Fibroblast of lung (primary cell): ENCODE measurements at places on chromosomes 6 and 20. TPM values are rescaled to one million over a fixed set of nuclear protein-coding genes. Genes with fewer than 3 reads are reported as not detected.

DNA sequence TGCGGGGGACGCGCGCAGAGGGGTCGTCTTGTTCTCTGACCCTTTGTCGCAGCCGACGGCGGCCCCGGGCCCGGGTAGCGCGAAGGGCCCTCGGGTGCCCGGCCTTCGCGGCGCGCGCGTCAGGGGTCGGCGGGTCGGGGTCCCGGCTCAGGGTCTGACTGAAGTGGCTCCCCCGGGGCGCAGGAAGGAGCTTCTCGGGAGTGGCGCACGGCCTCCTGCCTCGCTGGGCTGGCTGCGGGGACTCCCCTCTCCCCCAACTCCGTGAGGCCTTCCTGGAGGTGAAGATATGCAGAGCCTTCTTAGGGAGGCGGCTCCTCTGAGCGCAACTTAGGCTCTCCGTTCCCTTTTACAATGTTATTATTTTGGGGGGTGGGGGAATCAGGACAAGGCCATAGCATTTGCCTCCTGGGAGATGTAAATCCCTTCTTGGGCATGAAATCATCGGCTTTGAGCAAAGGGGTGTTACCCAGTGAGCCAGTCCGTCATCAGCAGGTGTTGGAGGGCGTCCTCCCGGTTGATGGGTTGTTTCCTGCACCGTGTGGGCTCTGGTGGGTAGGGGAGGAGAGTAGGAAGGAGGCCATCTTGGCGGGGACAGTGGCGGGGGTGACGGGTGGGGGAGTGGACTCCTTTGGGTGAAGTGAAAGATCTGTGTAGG is 523 bp downstream of the CDS2 start:
- peak; percentile 39 for DNase-seq

DNA sequence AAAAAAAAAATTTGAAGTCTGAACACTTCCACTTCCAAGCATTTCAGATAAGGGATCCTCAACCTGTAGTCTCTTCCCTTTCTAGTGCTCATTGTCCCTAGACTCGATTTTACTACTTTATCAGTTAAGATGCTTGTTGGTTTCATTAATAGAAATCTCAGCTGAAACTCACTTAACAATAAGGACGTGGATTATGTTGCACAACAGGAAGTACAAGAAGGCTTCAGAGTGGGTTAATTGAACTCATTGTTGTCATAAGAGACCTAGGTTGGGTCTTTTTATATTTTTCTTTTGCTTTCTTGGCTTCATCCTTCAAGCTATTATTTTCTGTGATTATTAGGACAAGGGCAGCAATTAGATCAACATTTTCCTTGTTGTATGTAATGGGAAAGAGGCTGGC is 175.2 kb downstream of the CDKAL1 start:
- DNase-seq = no peak

GRCh38 chr6:151292974-151293687 is 53.4 kb downstream of the AKAP12 start:
- peak; percentile 61 for DNase-seq

DNA sequence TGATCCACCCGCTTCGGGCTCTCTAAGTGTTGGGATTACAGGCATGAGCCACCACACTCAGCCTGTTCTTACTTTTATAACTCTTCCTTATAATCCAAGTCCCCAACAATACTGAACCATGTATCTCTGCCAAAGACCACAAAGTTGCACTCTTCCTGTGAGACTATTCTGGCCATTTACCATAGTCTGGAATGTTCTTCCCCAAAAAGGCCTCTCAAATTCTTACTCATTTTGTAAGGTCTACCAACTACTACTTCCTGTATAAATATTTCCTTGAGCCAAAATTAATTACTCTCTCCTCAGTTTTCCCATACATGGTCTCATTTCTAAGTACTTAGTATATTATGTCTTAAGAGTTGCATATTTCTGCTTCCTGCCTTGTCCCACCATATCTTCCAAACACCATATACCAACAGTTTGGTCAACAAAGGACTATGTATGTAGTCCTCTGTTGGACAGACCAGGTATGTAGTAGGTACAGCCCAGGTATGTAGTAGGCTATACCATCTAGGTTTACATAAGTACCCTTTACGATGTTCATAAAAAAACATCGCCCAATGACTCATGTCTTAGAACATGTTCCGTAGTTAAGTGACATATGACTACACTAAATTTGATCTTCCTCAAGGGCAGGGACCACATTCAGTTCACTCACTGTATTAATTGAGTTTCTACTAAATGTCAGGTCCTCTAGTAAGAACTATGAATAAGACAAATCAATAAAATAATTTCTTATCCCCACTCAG is 22.0 kb downstream of the RANBP9 start:
- DNase-seq = no peak

DNA sequence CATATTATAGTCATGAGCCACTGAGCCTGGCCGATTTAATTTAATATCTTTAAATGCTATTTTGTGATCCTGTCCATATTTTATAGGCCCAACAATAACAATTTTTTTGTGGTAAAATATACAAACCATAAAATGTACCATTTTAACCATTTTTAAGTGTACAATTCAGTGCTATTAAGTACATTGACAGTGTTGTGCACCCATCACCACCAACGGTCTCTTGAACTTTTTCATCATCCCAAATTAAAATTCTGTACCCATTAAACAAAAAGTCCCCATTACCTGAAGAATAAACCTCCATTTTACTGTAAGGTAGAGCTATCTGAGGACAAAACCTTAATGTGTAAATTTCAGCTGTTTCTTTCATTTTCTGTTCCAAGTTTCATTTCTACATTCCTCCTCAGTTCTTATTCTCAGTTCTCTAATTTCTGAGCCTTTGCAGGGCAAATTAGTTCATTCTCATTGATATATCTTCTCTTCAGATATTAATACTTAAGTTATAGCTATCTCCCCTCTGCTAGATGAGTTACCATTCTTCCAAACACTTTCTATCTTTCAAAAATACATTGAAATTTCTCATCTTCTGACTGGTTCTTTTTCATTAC is 10.3 kb downstream of the MTO1 start:
- DNase-seq = no peak

The COL19A1 gene
- under 0.01 TPM in 1 of 2 replicates, not detected in the other for total RNA-seq

The RSPH9 gene
- total RNA-seq = 1.5 and 1.7 TPM in 2 replicates

The OR12D3 gene
- not detected in 2 replicates for total RNA-seq

The NTSR1 gene
- under 0.01 and 0.33 TPM in 2 replicates for total RNA-seq

DNA sequence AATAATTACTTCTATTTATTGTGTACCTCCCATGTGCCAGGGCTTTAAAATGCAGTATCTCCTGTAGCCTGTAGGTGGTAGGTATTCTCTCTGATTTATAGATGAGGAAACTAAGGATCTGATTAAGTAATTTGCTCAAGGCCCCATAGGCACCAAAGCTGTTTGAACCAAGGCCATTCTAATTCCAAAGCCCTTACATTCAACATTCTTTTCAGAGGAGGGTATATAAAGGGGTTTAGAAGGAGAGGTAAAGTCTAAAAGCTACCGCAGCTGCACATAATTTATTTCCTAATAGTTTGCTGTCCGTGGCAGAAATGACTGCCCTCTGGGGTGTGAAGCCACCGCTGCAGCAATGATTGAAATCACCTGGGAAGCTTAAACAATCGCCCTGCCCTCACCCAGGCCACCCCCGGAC is 95.0 kb upstream of the FAM8A1 start:
- peak; percentile 21 for DNase-seq

DNA sequence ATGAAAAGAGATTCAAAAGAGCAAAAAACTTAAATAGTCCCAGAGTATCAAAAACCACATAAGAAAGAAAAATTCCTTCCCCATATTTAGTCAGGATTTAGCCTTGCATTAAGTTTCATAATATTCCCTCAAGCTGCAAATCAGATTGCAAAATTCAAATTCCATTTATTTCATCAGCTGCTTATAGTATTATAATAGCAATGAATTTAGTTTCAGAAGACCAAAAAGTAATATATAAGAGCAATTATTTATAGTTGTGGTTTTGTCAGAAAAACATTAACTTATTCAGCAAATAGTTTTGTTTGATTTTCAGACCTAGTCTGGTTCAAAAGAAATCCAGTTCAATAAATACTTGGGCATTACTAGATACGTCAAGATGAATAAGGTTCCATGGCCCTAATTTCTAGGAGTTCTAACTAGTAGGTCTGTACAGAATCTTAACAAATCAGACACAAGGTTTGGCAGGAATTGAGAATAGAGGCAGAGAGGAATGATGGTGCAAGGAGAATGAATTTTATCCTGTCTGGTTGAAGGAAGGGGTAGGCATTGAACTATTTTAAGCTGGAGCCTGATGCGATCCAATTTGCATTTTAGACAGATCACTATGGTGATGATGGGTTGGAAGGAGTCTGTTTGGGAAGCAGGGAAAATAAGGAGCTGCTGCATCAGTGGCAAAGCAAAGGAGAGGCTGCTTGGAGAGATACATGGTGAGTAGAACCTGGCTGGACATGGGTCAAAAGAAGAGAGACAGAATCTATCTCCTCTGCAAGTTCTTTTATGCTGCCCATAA is 163.9 kb upstream of the STXBP5 start:
- peak; percentile 5 for DNase-seq

GRCh38 chr6:118589649-118590365 is 41.7 kb downstream of the PLN start:
- DNase-seq = no peak

The MEI4 gene
- not detected in 2 replicates for total RNA-seq

DNA sequence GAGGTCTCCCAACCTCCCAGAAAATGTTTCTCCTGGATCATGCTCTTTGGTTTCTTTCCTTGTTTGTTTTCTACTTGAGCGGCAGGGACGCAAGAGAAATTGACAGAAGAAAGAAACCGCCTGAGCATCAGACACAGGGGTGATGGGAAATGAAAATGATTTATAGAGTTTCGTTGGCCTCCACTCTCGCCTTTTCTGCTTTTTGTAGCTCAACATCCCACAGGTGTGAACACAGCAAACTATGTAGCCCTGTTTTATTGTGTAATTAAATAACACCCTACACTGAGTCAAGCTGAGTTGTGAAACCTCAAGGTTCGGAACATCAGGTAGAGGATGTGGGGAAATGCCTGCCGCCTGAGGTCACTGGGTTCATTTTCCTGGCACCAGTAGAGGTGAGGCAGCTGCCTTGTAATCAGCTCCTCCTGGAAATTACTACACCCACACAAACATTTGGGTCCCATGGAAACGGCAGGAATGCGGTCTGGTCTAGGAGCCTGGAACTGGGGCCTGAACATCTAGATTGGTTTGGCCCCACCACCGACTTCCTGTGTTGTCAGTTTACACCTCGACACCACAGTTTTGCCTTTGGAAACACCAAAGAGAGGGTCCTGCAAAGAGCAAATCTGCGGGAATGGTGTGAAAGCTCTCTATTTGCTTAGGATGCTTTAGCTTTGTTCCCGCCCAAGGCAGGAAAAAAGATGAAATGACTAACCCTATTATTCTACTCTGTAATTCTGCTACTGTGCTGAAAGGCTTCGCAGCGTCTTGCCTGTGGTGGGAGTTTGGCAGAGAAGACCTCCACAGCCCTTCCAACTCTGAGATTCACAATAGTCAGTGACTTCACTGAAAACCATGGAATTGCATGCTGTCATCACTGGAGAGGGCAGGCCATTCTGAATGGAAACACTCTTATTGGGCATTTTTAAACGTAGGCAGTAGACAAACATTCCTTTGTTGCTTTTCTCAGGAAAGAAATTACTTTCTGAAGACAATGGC is 53.0 kb downstream of the ADAT2 start:
- peak; percentile 21 for DNase-seq

DNA sequence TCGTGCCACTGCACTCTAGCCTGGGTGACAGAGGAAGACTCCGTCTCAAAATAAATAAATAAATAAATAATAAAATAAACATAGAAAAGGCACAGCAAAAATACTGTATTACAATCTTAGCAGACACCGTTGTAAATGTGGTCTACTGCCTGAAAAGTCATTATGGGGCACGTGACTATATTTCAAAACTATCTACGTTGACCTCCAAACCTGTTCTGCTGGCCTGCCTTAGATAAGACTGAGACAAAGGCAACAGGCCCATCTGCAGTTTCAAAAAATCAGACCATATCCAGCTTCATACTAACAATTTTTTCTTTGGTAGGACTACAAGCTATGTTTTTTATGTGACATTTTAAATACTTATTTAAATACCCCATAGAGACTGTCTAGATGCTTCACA is 59.1 kb downstream of the AGPAT4 start:
- no peak for DNase-seq

GRCh38 chr6:41546866-41547798 is 951 bp downstream of the FOXP4 start:
- peak; percentile 34 for DNase-seq

DNA sequence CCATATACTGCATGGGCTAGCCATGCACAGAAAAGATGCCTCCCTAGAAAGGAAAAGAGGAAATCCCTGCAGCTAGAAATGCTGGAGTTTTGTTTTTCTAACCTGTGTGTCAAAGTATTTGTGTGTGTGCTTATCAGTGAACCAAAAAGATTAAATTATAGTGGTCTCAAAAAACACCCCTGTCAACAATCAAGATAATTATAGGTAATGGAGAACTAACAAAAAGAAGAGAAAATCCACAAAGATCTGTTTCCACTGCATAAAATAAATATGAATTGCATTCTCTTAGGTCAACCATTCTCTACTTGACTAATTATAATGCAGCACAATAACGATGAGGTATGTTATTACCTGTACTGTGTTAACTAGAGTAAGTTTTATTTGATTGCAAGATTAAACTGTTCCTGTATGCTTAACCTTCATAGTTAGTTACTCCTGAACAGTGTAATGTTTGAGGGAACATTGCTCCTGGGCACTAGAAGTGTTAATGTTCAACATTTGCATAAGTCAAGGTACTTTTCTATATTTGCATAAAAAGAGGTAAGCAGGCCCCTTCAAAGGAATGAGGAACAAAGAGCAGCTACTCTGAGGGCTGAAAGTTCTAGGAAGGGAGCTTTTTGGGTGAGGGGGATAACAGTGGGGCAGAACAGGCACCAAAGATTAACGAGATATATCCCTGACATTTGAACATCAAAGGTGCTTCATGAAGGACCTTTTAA is 212.1 kb downstream of the BTBD9 start:
- DNase-seq = no peak

DNA sequence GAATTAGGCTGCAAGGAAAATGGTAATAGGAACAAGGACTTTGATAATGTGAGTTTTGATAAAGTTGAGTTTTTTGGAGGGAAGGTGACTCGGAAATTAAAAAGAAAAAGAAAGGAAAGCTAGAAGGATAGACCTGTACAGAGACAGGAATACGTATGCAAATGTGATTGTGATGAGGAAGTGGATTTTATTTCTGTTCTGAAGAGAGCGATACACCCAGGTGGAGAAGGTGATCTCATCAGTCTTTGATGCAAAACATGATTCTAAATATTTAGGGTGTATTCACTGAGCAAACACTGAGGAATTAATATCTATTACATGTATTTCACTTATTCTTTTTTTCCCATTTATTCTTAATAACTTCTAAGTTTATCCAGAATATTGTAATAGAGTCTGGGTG is 9.2 kb upstream of the PLEKHG1 start:
- DNase-seq = no peak

GRCh38 chr6:157552820-157553485 is 172.0 kb downstream of the ZDHHC14 start:
- DNase-seq = no peak

DNA sequence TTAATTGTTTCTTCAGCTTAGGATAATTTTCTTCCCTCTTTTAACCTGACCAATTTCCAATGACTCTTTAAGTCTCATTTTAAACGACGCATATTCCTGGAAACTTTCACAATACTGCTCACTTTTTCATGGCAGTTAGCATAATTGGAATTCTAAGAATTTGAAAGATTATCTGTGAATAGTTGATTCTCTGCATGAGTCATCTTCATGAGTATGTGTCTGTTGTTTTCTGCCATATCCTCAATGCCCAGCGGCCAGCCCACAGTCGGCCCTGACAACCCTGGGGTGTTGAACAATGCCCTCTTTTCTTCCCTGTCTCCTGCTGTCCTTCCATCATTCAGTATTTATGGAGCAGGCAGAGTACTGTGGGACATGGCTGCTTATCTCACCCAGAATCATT is 554.2 kb downstream of the CDH26 start:
- DNase-seq = peak; percentile 70

- no peak for DNase-seq
Measured at GRCh38 chr6:125008957-125009356, 46.7 kb downstream of the RNF217 start.
